Pancreas (tissue), 10 donors: ENCODE measurements at places on chromosomes 11 and 22. TPM values are rescaled to one million over a fixed set of nuclear protein-coding genes. Genes with fewer than 3 reads are reported as not detected.

NXPE2 gene
- total RNA-seq: not detected

- DNase-seq: no peak
Measured at GRCh38 chr11:67252831-67253239, 13.4 kb upstream of the GRK2 start.

PHLDA2 gene
- total RNA-seq: 2.5 TPM

GRCh38 chr11:17591293-17591692 lies 44.2 kb downstream of the OTOG start:
- DNase-seq: no peak

P2RY6 gene
- total RNA-seq: 0.24 TPM

- DNase-seq: no peak
Measured at GRCh38 chr11:17696741-17697140, 22.6 kb upstream of the MYOD1 start.

FAM181B gene
- 0.49 TPM for total RNA-seq

DNA sequence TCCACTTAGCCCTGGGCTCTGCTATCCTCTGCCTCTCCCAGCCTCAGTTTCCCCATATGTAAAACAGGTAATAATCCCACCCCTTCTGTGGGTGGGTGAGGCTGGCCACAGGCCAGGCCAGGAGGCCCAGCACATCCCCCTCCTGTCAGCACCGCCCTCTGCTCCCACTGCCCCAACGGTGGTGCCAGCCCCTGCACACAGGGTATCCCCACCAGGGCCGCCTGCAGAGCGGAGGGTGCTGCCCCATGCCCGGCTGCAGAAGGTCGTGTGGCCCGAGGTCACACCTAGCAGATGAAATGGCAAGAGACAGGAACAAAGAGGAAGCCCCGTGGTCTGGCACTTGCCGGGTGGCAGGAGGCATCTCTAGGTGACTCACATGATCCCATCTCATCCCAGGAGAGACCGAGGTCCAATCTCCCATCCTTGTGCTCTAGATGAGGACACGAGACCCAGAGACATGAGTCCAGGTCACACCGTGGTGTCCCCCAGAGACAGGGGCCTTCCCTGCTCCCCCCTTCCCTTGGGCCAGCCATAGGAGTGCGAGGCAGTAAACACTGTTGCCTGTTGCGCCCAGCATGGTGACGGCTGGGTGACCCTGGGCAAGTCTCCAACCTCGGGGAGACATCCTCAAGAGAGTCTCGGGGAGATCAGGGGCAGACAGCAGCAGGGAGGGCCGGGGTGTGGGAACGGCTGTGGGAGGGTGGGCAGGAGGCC lies 27.2 kb upstream of the PPARA start:
- DNase-seq: no peak

LAYN gene
- 1.1 TPM for total RNA-seq

DNA sequence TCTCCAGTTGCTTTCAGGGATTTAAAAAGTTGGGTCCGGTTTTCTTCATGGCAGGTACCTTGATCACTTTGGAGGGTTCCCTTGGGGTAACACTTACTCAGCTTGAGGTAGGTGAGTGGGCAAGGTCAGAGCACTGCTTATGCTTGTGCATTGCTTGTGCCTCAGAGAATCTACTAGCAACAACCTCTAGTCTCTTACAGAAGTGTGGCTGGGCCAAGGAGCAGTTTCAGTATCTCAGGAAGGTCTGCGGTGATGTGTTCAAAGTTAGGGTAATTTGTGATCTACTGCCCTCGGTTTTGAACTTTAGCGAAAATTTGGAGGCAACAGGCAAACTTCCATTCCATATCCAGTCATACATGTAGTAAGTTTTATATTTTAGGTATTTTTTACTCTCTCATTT lies 62.8 kb downstream of the NCAM1 start:
- DNase-seq: no peak

IL18 gene
- 7.0 TPM for total RNA-seq

DNA sequence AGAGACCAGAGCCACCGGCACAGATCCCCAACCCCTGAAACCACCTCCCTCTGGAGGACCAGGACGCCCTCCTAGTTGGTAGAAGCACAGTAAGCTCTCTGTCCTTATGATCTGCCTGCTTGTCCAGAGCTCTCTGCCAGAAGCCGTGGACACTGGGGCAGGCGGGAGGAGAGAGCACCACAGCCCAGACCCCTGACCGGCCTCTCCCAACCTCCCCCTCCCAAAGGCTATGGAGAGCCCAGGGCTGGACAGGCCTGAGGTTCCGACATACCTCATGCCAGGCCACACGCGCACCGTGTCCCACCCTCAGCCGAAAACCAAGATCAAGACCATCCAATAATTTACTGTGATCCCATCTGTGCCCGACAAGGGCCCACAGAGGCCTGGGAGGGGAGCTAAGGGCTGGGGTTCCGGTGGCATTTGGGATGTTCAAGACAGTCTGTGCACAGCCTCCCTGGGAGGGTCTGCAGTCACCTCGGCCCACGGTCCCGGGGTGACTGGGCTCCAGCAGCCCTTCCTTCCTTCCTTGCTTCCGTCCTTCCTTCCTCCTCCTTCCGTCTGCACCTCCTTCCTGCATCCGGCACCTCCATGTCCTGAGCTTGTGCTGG lies 3.4 kb downstream of the HRAS start:
- no peak for DNase-seq

DNA sequence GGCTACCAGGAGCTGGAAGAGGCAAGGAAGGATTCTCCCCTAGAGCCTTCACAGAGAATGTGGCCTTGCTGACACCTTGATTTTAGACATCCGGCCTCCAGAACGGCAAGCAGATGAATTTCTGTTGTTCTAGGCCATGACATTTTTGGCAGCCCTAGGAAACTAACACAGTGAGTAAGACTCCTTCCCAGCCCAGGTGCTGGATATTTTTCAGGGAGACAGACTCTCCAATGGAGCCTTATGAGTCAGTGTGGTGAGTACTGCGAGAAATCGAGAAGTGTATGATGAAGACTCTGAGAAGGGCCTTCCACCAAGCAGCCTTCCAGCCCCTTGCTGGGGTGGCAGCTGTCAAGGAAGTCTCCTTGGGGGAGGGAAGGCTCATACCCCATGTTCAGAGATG lies 114.4 kb downstream of the OSBP2 start:
- no peak for DNase-seq

GRCh38 chr11:118996926-118997626 lies 862 bp upstream of the CENATAC start:
- no peak for DNase-seq

DNA sequence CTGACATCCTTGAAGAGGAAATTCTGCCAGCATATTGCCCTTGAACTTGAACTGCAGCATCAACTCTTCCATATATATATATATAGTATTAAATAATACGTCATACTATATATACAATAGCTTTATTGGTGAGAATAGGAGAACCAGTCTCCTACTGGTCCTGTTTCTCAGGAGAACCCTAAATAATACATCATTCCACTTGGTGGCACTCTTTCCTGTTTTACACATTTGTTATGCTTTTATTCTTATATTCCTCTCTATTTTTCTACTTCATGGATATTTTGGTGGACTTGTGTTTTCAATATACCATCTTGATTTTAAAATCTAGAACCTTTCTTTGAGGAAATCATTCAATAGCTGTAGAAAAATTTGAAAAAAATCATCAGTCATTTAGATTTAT lies 193.3 kb downstream of the TRPC6 start:
- no peak for DNase-seq

DNA sequence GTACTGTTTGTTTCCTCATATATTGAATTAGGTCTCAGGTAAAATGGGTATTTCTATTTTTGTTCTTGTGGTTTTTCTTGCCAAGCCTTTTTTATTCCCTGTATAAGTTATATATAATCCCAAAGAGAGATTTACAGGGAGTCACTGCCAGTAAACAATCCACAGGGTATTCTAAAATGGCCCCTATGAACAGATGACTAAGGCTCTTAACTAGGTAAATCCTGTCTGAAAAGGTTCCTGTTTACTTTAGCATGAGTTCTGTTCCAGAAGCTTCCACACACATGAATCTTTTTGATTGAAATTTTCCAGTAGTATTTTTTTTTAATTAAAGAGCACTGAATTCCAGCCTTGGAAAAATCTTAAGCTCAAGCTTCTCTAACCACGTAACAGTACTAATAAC lies 552.8 kb upstream of the CCDC179 start:
- DNase-seq: no peak

DNA sequence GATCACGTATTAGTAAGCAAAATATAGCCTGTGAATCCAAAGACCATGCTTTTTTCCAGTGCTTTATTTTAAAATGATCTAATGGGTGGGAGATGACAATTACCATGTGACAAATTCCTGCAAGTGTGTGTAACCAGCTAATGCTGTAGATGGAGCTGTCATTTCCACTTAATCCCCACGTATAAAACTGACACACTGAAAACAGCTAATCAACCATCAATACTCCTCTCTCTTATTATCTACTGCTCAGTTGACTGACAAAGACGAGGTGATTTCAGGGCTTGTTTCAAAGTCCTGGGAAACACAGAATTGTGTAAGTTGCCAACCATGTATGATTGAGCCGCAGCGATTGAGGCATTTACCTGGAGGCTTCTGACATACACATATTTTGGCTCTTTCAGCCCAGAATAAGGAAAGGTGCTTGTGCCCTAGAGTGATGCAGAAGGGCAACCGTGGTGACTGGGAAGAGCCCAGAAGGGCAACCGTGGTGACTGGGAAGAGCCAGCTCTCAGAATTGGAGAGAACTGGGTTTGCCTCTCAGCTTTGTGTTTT lies 9.7 kb downstream of the SLN start:
- no peak for DNase-seq

GRCh38 chr22:21876486-21877176 lies 9.2 kb upstream of the MAPK1 start:
- DNase-seq: no peak

SCGB1A1 gene
- total RNA-seq: 4.3 TPM

DNA sequence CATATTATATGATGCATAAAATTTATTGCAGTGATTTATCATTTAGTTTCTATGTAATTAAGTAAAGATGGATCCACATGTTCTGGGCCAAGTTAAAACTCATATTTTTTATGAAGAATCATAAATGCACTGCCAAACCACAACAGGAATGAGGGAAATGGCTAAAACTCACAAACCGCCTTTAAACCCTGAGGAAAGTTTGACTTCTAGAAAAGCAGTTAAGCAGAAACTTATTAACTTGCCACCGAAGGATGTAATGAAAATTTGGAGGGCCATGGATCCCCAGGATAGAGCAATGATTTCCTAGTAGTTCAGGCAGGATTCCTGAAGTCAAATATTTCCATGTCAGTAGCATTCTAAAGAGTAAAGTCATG lies 218.3 kb upstream of the CTSC start:
- DNase-seq: no peak

GRCh38 chr22:17920992-17921650 lies 103.2 kb downstream of the MICAL3 start:
- no peak for DNase-seq

DNA sequence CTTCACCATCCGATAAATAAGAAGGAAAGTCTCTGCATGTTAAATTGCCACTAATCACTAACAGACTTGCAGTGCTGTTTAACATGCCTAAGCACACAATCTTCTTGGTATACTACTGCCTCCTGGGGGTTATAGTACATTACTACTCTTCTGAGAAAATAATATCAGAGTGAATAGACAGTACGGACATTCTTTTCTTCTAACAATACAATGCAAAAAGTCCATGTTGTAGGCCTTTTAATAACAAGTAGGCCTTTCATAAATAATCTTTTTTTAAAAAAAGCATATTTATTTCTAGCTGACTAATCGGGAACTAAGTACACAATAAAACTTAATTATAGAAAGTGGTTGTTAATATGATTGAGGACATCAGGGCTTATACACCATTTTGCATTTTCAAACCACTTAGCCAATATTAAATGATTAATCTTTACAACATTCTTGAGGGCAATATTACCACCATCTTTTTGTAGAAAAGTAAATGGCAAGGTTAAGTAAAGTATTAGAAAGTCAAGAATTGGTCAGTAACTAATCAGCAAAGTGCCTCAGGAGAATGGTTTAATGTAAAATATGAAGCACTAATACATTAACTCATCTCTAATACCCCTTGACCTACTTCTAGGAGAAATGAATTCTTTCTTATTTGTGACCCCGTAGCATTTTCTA lies 84.7 kb downstream of the TTC28 start:
- DNase-seq: no peak

GRCh38 chr22:41732096-41732772 lies 32.9 kb downstream of the MEI1 start:
- DNase-seq: no peak

DNA sequence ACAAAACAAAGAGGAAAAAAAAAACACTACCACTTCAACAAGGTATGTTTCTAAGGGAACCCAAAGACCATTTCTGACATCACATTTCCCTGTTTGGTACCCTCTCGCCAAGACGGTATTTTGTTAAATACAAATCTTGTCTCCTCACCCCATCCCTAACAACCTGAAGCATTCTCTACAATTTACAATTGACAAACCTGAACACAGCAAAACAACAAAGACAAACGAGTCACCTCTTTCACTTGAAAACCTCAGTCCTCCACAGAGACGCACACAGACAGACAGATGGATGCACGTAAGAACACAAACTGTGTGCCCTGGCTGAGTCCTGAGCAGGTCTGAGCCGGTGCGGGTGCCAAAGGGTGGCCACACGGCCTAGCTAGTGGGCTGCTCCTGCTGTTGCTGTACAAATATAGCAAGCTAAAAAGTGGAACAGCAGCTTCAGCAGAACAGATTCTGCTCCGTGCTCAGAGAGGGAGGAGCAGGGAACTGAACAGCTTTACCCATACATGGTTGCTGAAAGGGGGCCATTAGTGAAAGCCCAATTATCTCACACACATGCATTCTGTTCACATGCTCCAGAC lies 28.5 kb downstream of the CELF1 start:
- DNase-seq: no peak
